EH (cell line): ENCODE measurements at places on chromosomes 2 and 18.

DNA sequence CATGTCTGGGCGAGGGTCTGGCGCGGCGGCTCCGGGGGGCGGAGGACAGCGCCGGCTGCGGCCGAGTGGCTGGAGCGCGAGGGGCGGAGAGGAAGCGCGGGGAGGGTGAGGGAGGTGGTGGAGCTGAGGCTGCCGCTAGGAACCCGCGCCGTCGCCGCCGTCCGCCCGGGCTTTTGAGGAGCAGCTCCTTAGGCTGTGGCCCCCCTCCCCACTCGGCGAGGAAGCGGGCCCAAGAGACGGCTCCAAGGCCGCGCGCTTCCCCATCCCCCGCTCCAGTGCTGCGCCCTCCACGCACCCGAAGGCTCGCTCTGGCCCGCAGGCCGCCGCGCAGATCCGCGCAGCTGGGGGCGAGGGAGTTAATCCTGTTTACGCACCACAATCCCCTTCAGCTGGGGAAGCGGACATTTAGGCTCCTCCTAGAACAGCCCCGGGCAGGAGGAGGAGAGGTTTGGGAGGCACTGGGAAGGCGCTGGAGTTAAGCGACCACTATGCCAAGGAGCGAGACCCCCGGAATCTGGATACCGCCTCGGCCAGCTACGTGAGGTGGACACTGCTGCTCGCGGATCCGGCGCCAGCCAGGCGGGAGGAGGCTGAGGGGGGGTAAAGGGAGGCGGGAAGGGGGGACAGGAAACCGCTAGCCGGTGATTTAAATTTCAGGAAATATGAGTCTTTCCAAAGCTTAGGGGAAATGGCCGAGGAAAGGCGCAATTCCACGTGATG is at the start of gene CNRIP1:
TSS of gene CNRIP1 (minus strand) at position 552 of the 720 bp plus-strand sequence. CDS start at position 3, 549 bp downstream.
- DNase-seq: peak; percentile 88

DNA sequence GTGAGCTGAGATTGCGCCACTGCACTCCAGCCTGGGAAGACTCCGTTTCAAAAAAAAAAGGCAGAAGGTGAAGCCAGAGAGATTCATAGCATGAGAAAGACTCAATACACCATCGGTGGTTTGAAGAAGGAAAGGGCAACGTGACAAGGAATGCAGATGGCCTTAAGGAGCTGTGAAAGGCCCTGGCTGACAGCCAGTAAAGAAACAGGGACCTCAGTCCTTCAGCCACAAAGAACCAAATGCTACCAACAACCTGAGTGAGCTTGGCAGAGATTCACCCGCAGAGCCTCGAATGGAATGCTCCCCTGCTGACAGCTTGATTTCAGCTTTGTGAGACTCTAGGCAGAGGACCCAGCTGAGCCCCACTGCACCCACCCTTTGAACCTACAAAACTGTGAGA is 154.9 kb upstream of the NDUFV2 start:
- peak; percentile 92 for DNase-seq

GRCh38 chr18:6221602-6222014 is 193.1 kb downstream of the L3MBTL4 start:
- DNase-seq: no peak

GRCh38 chr18:49521216-49521835 is 34.3 kb upstream of the C18orf32 start:
- DNase-seq: no peak

DNA sequence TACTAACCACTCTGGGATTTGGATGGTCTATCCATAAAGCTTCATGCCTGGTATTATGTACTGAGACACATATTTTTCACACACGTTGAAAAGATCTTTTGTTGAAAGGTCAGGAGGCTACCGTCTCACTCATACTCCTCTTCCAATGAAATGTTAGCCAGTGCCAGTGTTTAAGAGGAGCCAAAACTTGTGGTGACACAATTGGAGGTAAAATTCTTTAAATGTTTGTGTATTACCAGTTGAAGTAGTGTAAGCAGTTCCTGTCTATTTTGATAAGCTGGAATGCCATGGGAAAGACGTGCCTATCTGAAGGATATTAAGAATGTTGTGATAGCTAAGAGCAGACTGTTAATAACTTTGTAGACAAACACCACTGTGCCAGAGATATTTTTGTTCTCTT is 32.1 kb downstream of the MARCHF7 start:
- peak; percentile 93 for DNase-seq

GRCh38 chr18:50829644-50830043 is 9.8 kb upstream of the MRO start:
- DNase-seq: no peak

- DNase-seq: no peak
These were observed 291.6 kb upstream of the HDAC4 start for GRCh38 chr2:239692362-239692851.

GRCh38 chr2:205188239-205189138 is 493.8 kb upstream of the NRP2 start:
- DNase-seq: peak; percentile 77

DNA sequence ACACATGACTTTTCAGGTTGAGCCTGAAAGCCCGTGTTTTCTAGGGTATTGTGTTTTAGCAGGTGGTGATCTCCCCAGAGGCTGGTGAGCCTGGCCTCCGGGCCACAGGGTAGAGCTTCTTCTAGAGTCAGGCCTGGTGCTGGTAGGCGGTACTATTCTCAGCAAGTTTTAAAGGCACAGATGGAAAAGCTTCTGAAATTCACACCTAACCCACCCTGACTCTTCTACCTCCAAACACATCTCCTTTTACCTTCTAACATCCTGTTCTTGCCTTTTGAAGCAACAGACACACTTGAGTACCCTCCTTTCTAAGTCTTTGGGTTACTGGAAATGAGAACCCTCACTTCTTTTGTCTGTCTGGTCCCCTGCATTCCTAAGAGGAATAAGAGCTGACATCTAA is 191.1 kb downstream of the SETBP1 start:
- DNase-seq: no peak

DNA sequence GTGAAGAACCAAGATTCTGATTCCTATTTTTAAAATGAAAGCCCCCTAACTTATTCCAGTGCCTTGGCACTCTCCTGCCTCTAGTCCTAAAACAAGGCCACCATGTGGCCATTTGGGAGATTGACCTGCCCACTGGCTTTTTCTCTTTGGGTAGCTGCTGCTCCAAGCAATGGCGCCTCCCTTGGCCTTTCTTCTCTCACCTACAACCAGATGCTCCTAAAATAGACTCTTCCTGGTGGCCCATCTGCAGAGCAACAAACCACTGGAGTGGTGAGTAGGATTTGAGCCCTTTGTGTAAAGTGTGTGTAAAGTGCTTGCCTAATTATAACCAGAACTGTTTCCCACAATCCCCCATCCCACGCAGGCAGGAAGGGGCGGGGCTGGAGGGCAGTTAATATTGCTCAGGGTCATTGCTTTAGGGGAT is 114.2 kb downstream of the FHOD3 start:
- DNase-seq: peak; percentile 53

DNA sequence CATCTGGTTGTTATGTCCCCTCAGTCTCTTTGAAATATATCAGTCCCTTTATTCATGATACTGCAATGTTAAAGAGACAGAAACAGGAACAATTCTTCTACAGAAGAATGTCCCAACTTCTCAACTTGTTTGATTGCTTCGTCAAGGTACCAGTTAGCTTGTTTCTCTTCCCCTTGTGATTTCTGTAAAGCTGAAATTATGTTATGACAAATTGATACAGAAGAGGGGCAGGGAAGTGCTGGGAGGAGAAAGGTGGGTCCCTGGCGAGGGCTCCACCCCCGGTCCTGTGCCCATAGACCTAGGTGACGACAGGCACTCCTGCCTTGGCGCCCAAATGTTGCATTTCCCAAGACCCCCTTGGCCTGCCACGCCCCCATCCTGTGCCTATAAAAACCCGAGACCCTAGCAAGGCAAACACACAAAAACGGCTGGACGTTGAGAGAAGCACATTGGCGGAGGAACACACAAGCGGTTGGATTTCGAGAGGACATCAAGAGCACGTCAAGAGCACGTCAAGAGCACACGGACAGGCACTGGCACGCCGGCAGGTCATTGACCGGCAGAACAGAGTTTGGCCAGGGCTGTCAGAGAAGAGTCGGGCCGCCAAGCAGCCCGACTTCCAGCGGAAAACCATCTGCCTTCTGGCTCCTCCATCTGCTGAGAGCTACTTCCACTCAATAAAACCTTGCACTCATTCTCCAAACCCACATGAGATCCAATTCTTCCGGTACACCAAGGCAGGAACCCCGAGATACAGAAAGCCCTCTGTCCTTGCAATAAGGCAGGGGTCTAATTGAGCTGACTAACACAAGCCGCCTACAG is 11.5 kb upstream of the RTN4 start:
- no peak for DNase-seq

DNA sequence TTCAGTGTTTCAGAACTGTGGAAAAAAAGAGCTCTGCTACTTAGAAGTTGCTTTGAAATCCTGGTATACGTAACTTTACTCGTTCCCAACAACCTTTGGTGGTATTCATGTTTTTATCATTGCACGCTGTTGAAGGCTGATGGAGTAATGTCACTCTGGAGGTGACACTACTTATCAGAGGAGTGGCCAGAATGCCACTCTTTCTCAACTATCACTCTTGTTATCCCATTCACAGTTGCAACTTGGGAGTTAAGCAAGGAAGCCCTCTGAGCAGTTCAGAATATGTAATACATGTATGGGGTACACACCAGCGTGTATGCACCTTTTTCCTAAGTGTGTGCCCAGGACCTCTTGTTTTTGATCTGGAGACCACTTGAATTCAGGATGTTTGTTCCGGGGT is 53.6 kb downstream of the TANC1 start:
- DNase-seq: no peak

GRCh38 chr2:18473241-18474181 is 86.9 kb downstream of the RDH14 start:
- peak; percentile 87 for DNase-seq

DNA sequence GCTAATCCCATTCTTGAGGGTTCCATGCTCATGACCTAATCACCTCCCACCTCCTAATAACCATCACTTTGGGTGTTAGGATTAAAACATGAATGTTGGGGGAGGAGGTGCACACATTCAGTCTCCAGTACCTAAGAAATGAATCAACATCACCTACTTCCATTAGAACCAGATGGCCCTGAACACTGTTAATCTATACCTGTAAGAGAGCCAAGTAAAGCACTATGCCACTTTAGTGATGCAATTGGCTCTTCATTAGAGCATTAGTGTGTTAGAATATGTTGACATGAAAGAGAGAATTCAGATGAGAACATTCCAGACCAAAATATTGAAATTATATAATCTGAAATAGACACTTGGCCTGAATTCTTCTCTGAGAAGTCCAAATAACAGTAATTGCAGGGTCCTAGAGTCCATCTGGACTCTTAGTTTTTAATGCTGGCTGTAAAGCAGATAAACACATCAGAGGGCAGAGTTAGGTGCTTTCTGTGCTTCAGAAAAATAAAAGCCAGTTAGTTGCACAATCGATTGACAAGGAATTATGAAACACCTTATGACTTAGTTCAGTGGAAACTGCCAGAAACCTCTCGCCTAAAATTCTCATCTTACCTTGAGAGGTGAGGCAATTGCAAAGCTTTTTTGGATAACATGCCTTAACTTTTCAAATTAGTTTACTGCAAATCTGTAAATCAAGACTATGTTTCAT is 923.7 kb downstream of the SLC4A3 start:
- no peak for DNase-seq

- peak; percentile 95 for DNase-seq
These were observed 24.2 kb upstream of the BZW1 start for GRCh38 chr2:200787351-200788120.

- DNase-seq: peak; percentile 95
These were observed 241.4 kb downstream of the NCKAP5 start for GRCh38 chr2:133326652-133327397.
